ENCODE measurements at places on chromosomes 4 and X.

- no peak for DNase-seq
Measured at GRCh38 chr4:124046190-124046589, 649.6 kb downstream of the SPRY1 start.

DNA sequence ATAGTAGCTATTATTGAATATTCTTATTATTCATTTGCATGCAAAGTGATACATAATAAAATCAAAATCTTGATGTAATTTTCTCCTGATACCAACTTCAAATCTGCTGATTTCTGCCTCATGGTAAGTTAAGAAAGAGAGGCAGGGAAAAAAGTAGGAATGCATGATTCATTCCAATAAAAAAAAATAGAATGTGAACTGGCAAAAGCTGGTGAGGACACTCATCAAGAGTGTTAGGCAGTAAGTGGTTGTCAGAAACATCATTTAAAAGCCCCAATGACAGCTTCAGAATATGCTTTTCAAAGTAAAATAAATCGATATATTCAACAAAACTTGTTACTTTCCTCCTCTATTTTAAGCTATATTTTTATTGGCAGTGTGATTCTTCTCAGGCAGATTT, 979.1 kb downstream of the TECRL start:
- DNase-seq = no peak

DNA sequence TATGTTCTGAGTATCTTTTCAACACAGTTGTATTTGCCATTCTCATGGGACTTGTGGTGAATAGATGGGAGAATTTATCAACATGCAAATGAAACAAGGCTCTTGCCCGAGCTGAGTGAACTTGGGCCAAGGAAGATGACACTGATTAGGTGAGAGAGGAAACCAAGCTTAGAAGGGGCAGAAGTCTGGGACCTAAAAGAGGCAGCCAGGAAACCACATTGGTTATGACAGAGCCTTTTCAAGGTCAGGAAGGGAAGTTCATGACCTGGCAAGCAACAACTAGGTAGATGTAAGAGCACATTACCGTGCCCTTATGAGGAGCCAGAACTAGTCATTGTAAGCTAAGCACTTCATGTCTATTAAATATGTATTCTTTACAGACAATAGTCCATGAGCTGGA, 590.3 kb downstream of the PACRGL start:
- DNase-seq = no peak

DNA sequence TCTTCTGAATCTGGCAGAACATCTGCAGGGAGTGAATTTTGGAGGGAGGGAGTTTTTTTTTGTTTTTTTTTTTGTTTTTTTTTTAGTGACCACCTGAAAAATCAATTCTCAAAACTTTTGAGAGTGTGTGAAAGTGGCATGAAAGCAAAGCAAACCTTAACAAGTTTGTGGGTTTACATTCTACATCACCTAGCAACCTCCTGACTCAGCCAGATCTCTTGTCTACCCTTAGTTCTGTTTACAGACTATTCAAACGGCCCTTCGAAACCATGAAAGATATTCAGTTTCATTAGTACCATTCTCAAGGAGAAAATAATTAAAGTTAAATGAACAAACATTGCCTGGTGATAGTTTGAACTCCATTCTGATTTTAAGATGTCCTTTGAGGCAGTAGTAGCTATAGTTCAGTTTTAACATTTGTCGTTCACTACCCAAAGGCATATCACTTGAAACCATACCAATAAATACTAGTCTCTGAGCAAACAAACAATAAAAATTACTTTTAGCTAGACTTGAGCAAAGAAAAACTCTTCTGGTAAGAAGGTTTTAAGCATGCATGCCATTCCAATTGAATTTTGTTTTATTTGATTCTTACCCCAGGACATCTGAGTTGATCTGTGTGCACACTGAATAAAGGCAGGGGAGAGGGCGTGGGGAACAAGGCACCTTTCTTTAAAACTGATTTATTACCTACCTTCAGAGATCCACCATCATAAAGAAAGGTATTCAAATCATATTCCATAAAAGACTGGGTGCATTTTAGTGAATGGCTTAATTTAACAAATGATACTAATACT, 137.7 kb downstream of the ARX start:
- no peak for DNase-seq

- no peak for DNase-seq
Measured at GRCh38 chr4:179486570-179487335, 2044.5 kb upstream of the AGA start.
